Esophagus squamous epithelium (tissue), 5 donors: ENCODE measurements at places on chromosomes 5 and 9. TPM values are rescaled to one million over a fixed set of nuclear protein-coding genes. Genes with fewer than 3 reads are reported as not detected.

- DNase-seq = no peak
Observed at GRCh38 chr9:101162231-101162630, 133.7 kb downstream of the PLPPR1 start.

- DNase-seq = no peak
Observed at GRCh38 chr5:111254613-111255012, 30.4 kb downstream of the CAMK4 start.

GRCh38 chr5:38650540-38650939 is 94.1 kb upstream of the LIFR start:
- no peak for DNase-seq

The INSYN2B gene
- total RNA-seq = not detected

GRCh38 chr5:1129711-1130055 is 17.8 kb upstream of the SLC12A7 start:
- DNase-seq = no peak

- no peak for DNase-seq
Observed at GRCh38 chr5:75052192-75053053, at the start of gene GCNT4. GCNT4 (minus strand) TSS chr5:75052558; CDS start chr5:75030037, 22,521 bp downstream.

GRCh38 chr5:122173474-122174415 is 44.4 kb downstream of the ZNF474 start:
- DNase-seq = no peak

DNA sequence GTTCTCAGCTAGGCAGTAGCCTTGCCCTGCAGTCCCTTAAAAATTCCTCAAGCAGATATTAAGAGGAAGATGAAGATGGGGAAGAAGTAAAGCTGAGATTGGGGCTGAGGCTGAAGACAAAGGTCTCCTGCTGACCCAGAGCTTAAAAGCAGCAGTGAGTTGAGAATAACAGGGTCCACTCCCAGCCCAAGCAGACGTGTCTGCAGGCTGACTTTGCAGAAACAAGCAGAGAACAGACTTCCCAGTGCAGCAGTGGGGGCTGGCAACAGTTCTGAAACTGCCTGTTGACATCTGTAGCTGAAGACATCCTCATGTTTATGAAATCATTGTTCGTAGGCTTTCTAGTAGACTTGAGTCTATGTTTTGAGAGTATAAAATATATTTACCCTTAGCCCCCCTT is 1.1 kb downstream of the CTXN3 start:
- DNase-seq = no peak

DNA sequence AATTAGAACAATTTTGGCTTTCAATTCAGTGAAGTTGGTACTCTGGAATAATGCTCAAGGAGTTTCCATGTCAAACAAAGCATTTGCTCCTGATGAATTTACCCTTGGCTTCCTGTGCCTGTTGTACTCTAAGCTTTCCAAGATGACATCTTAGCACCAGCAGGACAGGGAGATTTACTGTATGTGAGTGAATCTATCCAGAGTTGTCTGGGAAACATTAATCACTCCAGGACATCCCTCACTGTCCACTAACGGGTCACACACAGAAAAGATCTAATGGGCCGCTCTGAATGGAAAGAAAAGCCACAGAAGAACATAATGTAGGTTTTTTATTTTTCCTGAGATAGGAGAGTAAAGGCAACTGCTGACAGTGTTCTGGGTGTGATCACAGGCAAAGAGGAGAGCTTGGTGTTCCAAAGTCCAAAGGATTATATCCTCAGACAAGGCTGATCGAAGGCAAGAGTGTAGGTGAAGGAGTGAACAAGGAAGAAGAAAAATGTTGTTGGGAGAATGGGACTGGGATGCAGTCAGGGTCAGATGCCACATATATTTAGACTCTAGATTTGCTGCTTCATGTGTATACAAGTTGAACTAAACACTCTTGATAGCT is 167.7 kb upstream of the RPS23 start:
- no peak for DNase-seq
